Stimulated activated CD8-positive, alpha-beta memory T cell treated with anti-CD3 and anti-CD28 coated beads, Interleukin-4, amount 100 ng/mL, for 1 hour (primary cell): ENCODE measurements at places on chromosomes 1 and 21.

GRCh38 chr1:175200678-175201521 is 8.3 kb upstream of the KIAA0040 start:
- no peak for DNase-seq

DNA sequence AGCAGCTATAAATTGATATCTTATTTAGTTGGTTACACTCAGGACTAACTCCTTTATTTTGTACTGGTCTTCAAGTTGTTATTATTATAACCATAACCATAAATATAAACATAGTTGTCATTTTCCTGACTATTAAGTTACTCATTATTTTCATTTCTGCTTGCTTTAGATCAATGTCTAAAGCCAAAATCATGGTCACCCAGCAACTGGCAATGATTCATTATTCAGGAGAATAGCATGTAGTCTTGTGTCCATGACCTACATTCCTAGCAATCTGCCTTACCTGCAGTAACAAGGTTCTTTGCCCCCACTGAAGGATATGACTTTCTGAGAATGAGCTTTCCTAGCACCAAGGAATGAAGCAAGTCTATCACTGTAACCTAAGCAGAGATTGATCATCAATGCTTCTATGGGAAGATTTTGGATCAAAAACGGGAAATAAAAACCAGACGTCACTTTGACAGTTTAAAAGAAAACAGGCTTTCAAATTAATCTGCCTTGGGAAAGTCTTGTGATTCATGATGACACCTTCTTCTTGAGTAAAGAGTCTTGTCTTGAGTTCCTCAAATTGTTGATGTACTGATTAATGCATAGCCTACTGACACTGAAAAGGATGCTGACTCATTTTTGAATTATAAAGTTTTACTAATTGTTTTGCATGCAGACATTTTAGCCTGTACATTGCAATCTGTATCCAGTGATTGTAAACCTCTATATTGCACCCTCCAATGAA is 203.3 kb upstream of the IVNS1ABP start:
- DNase-seq, result no peak

DNA sequence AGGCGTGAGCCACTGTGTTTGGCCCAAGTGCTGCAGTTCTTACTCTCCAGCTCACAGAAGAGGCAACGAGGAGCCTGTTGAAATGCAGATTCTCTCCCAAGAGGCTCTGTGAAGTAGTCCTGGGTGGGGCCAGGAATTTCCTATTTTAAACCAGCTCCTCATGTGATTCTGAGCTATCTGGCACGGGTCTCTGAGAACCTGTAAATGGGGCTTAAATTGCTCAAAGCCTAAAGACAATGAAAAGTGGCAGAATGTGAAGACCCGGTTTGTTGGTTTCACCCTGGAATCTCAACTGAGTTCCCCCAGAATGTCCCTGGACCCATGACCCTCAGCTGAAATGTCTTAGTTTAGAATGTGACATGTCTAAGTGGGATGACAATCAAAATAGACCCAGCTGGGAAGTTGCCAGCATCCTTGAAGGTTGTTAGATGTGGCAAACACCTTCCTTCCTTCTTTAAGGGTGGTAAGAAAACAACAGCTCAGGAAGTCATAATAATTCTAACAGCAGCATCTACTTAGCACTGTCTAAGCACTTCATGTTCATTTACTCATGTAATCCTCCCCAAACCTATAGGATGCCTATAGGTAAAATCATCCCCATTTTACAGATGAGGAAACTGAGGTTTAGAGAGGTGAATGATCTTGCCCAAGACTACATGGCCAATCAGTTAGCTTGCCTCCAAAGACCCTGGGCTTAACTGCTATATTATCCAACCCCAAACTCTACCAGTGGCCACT is 20.9 kb upstream of the ATP5PO start:
- no peak for DNase-seq

- DNase-seq, result no peak
These were observed 1.4 kb downstream of the NCAM2 start for GRCh38 chr21:20999659-21000058.

DNA sequence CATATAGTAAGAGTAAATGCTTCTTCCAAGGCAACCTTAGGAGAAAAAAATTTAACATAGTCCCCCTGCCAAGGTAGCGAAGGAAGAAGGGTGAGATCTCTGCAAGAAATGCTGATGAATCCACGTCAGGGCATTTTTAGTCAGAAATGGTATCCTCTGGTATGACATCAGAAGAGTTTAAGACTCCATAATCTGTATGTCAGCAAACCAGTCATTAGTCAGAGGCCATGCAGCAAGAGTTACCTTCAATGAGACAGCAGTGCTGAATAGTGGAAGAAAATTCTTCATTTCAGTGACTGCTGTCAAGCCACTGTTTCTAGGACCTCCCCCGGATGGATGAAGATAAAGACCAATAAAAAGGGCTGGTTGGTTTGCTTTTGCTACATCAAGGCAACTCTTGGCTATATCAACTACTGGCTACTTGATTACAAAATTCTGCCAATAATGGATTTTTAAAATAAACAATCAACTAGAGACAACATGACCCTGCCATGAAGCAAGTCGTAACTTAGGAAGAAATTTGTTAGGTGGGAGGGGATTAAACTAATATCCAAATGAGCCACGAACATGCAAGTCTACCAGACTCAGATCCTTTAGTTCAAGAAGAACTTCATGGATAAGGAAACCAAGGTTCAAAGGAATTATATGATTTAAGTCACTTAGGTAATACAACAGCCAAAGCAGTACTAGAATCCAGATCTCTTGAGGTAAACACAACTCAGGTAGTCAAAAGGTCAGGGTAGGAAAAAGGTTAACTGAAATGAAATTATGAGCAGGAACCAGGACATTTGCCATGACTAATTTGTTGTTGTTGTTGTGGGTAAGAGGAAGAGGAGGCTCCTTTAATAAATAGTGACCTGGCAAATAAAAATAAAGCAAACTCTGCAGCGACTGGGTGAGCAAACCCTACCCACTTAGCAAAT is 25.6 kb upstream of the GUCA2A start:
- no peak for DNase-seq

DNA sequence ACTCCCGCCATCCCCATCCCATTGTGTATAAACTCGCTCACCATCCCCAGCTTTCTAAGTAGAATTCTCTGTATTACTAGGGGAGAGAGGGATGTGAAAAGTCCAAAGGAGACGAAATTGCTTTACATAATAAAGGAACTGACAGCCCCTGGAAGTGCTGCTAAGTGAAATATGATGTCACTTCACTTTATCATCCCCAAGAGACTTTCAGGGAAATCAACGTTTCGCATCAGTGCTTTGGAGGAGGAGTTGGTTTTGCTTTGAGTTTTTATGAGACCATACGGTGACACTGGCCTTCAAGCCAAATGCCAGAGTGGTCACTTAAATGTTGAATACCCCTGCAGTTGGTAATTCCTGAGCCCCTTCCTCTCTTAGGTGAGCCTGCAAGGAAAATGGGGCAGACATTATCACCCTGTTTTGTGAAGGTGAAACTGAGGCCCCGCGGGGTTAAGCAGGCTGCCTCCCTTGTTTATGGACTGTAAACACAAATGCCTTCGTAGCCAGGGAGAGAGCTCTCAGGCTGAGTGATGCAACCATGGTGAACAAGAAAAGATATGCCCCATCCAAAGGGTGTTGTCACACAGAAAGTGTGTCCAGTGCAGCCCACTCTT is 58.4 kb upstream of the KAZN start:
- no peak for DNase-seq

- no peak for DNase-seq
These were observed 43.3 kb downstream of the RASAL2 start for GRCh38 chr1:178137238-178137637.

GRCh38 chr1:92201973-92202372 is 15.7 kb upstream of the C1orf146 start:
- no peak for DNase-seq

DNA sequence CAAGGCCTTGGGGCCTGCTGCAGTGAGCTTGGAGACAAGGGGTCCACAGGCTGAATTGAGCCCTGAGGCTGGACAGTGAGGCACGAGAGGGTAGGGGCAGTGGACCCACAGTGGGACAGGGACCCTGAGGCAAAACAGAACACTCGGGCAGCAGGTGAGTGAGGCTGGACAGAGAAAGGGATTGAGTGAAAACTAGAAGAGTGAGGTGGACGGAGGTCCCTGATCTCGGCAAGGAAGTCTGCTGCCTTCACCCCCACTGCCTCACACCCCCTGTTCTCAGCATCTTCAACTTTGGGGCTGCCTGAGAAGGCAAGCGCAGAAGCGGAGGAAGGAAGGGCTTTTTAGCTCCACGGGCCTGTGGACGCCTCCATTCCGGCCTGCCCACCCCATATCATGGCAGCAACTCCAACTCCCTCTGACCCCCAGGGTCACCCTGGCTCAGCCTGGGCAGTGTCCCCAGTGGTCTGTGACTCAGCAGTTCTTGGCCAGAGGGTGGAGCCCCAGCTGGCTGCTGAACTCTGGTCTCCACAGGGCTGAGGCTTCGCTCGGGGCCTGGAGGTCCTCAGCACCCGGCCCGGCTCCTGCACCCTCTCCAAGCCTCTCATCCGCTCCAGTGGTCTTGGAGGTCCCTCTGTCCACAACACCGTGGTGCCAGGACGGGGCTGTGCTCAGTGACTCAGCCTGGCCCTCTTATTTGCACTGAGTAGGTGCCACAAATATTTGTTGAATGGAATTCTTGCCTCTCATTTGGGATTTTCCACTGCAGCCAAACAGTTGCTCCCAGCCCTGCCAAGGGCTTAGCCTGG is 60.0 kb upstream of the EPS8L3 start:
- DNase-seq, result no peak

DNA sequence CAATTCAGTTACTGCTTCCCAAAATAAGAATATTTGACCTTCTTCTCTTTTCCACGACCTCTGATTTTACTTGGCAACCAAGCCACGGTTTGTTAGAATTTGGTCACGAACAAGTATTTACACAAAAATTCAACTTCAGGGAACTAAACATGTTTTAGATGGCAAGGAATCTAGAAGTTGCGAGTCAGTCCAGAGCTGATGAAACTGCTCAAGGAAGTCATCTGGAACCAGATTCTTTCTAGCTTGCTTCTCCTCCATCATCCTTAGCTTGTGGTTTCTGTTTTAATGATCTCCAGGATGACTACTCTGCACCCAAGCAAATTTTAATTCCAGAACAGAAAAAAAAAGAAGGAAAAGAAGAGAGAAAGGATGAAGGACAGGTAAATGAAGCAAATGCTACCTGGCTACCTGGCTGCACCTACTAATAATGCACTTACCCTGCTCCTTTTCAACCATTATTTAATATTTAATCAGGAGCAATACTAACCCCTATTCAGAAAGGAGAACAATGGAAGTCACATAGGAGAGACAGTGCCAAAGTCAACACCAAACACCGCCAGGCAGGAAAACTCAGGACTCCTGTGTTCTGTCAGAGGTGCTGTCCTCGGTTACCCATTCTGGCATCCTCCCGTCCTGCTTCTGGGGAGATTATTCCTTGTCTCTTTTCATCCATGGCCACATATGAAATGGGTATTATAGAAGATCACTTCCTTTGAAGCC is 54.2 kb upstream of the RGS7 start:
- no peak for DNase-seq

GRCh38 chr1:51410568-51411460 is 80.5 kb upstream of the TTC39A start:
- no peak for DNase-seq

DNA sequence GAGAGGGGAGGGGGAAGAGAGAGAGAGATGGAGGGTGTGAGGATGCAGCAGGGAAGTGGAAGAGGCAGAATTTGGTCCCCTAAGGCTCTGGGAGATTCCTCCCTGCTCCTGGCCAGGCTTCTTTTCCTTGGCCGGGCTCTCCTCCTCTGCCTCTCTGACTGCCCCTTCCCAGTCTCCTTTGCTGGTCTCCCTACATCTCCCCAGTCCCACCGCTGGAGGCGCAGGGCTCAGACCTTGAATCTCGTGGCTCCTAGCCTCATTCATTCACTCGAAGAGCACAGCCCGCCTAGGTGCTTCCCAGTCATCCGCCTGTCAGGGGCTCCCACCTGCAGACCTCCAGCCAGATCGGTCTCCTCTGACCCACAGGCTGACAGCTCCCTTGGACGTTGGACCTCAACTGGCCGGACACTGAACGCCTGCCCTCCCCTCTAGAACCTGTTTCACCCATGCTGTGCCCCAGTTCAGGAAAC is 76.5 kb downstream of the VWA5B1 start:
- DNase-seq, result no peak

DNA sequence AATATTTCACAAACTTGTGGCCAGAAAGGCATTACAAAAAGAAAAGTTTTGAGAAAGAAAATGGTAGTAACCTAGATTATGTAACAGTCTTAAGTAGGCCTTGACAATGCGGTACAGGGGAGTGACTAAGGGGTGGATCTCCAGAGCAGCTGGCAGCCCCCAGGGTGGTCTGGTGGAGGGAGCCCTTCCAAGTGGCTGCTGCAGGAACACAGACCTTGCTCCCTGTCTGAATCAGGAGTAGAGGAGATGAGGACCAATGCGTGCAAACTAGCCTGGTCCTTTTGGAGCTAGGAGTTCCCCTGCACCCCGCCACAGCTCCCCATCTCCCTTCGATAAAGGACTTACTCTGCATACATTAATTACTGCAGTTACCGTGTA is 189.0 kb downstream of the NFIA start:
- no peak for DNase-seq

GRCh38 chr1:197526736-197527371 is 248.4 kb downstream of the DENND1B start:
- DNase-seq, result no peak

- no peak for DNase-seq
These were observed 45.2 kb upstream of the PSEN2 start for GRCh38 chr1:226825037-226825745.

DNA sequence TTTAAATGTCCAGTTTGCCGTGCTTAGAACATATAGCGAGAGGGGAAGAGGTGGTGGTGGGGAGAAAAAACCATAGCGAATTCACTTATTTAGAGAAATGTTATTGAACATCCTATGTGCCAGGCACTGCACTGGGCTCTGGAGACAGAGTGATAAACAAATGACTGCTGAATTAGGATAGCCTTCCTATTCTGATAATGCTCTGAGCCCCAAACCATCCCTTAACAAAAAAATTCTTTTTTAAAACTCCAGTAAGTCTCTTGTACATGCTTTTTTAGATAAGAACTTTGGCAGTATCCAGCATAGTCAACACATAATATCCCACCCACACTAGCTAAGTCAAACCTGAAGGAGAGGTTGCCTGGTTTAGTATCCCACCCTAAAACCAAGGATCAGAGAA is 8.5 kb downstream of the SZT2 start:
- no peak for DNase-seq

GRCh38 chr1:41851589-41851988 is 67.1 kb downstream of the HIVEP3 start:
- no peak for DNase-seq

- no peak for DNase-seq
These were observed 10.5 kb downstream of the KIF21B start for GRCh38 chr1:201013031-201013485.

DNA sequence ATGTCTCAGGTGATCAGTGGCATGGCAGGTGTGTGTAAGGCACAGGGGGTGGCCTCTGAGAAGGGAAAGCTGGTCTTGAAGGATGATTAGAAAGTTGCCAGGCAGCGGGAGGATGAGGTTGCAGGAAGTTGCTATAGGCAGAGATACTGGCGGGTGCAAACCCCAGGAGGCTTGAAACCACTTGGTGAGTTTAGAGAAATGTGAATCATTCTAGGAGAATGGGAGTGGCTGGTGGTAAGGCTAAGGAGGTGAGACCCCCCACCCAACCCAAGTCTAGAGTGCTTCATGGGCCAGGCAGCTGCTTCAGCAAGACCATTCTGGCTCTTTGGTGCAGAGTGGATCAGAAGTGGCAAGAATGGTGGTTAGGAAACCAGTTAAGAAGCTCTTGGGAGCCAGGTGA is 9.0 kb downstream of the SH2D2A start:
- no peak for DNase-seq
